Progenitor cell of endocrine pancreas (in vitro differentiated cells): ENCODE measurements at places on chromosomes 3 and 15.

DNA sequence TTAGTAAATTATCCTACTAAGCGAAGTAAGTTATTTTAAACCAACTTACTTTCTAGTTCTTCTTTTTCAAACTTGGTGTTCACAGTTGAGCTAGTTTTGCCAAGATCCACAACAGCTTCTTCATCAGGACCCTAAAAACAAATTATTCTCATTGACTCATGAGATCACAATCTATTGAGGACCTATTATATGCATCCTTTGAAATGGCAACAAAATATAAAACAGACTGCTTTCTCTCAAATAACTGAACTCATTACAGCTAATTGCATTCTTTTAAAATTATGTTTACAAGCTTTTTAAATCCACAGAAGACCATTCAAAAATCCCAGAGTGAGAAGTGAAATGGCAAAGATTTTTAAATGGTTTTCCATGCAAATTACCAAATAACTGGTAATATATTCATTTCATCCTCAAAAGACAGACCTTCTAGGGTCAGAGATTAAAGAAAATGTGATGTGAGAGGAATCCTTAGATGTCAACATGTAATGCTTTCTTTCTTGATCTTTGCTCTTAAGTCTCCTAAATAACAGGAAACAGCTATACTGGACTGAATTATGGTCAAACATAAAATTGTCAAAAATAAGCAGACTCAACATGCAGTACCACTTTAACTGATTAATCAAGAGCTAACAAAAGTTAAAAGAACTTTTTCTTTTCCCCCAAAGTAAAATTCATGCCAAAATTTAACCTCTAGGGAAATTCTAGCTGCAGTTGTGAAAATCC is 31.7 kb downstream of the SLC4A7 start:
- DNase-seq: no peak

GRCh38 chr3:149296972-149297371 is 36.5 kb downstream of the TM4SF18 start:
- no peak for DNase-seq

DNA sequence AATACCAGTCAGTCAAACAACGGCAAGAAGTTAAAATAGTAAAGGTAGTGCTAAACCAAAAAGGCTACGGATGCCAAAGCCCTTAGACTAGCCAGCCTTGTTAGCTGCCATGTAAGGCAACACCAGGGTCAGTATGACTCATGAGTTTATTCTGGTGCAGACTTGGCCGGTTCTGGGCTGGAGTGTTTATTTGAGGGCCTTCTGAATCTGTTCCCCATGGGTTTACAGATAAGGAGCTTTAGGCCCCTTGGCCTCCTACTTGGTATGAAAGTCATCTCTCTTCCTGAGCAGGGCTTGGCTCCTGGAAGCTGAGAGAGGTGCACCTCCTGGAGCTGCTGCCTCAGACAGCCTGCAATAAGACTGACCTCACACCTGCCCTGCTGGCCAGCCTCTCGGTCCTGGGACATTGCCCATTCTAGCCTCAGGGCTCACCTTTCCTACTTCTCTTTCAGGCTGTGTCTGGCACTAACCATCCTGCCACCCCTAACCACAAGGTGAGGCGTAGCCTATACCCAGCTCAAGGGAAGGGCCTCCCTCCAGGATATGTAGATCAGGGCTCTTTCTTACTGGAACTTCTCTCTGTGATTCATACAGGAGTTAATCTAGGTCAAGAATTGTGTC is 10.4 kb upstream of the RTP1 start:
- DNase-seq: no peak

- DNase-seq: peak; percentile 62
Measured at GRCh38 chr15:77702211-77702957, 69.7 kb upstream of the LINGO1 start.

- no peak for DNase-seq
Measured at GRCh38 chr15:77874063-77874462, 203.4 kb downstream of the TBC1D2B start.

DNA sequence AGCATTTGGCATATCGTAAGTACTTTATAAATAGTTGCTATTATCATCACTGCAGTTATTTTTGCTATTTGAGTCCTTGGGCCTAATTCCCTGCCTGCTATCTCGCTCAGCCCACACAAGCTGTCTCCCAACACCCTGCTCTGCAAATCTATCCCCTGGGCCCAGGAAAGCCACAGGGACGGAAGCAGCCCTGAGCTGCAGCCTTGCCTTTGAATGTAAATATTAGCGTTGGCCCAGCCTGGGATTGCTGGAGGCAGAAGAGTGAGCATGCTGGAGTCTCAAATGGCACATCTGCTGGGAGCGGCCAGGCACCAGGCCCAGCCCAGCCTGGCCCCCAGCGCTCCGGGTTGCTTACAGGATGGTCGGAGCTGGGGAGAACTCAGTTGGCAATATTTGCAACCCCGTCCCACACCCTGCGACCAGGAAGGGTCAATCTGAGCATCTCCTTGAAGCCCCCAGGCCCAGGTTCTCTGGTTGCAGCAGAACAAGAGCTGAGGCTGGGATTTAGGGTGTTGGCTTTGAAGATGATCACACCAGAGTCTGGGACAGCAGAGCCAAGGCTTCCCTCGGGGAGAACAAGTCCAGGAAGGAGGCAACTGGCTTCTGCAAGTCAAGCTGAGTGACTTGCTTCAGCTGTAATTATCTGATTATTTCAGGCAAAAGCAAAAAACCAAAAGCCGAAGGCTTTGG is 529.6 kb downstream of the SHQ1 start:
- no peak for DNase-seq

DNA sequence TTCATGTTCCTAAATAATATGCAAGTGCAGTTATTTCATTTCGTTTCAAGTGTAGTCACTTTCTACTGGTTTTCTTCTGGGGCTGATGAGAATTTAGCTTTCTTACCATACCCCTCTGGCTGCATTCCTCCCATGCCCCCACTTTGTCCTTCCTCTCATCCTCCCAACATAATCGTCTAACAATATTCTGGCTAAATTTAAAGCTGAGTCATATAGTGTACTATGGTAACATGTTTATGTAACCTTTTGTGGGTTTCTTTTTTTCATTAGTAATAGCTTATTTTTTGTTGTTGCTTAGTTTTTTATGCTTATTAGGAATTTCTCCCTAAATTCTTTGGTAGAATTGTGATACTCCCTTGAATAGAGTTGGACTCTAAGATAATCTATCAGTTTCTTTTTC is 30.5 kb downstream of the DUT start:
- no peak for DNase-seq

DNA sequence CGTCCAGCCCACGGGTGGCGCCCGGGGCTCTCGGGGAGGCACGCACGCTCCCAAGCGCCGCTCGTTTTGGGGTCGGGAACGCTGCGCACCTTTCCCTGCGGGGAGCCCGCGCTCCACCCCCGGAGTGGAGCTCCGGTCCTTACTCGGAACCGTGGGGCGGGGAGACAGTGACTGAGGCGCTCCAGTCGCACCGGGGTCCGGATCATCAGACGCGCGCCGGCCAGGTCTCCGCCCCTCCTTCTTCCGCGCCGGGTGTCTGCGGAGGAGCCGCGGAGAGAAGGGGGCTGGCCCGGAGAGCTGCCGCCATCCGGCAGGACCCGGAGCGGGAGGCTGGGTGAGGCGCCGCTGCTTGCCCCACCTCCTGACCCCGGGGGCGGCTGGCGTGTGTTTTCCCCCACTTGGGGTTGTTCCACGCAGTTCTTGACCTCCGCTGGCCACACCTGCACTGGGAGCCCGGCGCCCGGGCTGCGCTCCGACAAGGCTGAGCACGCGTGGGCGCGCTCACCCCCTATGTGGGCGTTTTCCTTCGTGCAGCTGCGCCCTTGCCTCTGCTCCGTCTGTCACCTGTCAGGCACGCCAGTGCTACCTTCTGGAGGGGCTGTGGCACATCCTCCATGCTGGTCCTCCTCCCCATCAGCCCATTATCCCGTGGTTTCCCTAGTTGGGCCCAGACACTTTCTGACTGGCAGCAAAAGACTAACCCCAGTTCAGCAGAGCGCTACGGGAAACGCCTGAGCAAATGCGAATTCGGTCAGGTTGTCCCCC is at the start of gene MCF2L2:
TSS of gene MCF2L2 (minus strand) at position 173 of the 765 bp plus-strand sequence. CDS start 642 bp downstream, outside the sequence.
- peak; percentile 38 for DNase-seq

- no peak for DNase-seq
Measured at GRCh38 chr3:61224823-61225222, 26.4 kb downstream of the FHIT start.

- DNase-seq: no peak
Measured at GRCh38 chr3:100789579-100789978, 80.3 kb downstream of the TFG start.

- DNase-seq: no peak
Measured at GRCh38 chr15:65920121-65920520, 50.8 kb downstream of the RAB11A start.

DNA sequence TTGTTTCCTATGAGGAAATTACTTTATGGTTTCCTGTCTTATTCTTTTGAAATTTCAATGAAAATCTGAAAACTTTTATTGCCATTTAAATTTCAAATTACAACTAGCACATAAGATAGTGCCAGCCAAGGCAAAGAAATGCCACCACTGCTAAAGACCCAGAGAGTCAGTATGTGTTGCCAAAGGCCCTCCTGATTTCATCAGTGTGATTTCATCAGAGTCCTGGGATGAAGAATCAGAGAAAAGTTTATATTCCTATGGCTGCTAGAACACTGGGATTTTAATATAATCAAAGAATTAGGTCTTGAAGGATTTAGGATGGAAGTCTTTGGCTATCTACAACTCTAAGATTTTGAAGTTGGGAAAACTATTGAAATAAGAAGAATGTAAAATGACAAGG is 434.2 kb upstream of the CCDC54 start:
- no peak for DNase-seq

GRCh38 chr3:55246033-55246432 is 241.1 kb downstream of the WNT5A start:
- no peak for DNase-seq

GRCh38 chr15:91182101-91182500 is 82.0 kb downstream of the SV2B start:
- DNase-seq: no peak

DNA sequence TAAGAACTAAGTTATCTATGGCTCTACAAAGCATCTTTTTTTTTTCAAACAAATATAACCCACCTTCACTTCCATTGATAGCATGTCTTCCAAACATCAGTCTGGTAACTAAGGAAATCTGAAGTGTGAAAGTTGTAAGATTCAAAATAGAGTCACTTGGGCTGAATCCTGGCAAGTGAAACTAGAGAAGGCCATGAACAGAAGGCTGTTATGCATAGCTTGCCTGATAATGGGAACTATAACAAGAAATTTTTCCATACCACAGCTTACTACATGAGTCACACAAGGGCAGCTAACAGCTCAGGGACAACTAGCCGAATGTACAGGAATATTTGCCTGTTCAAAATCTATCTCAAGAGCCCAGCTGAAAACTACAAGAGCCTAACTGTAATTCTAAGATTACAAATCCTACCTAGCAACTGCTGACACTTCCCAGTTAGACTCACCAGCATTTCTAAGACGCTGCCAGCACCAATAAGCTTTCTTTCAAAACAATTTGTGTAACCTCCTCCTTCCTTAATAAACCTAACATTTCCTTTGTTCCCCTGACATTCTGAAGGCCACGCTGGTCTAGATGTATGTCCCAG is 1066.5 kb downstream of the PLOD2 start:
- DNase-seq: no peak

DNA sequence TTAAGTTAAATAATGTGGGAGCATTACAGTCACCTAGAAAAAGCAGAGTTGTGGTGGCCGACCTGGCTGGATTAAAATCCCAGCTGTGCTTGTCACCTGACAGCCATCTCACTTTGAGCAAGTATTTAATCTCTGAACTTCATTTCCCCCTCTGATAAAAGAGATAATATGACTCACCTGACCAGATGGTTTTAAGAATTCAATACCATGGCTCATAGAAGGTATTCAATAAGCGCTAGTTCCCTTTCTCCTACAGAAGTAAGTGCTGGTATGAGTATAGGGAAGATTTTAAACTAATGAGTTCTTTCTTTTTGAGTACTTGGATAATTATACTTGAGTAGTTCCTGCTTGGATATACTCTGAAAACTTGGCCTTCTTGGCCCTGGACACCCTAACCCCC is 325.5 kb downstream of the IL5RA start:
- DNase-seq: no peak

GRCh38 chr15:31051496-31052080 is 49.9 kb downstream of the TRPM1 start:
- no peak for DNase-seq
